Activated T-cell treated with anti-CD3 and anti-CD28 coated beads, Interleukin-2, amount 50 U/mL, for 4 hours (primary cell): ENCODE measurements at places on chromosomes 2 and 18. TPM values are rescaled to one million over a fixed set of nuclear protein-coding genes. Genes with fewer than 3 reads are reported as not detected.

The SLC19A3 gene
- total RNA-seq: not detected

The SEMA4C gene
- 9.7 TPM for total RNA-seq

The SCN2A gene
- total RNA-seq: 0.05 TPM

The VWC2L gene
- total RNA-seq: not detected

The SRD5A2 gene
- total RNA-seq: not detected

The FHL2 gene
- 3.5 TPM for total RNA-seq

The TWIST2 gene
- total RNA-seq: not detected

The SP5 gene
- total RNA-seq: not detected

The TEX44 gene
- not detected for total RNA-seq

The HOXD1 gene
- not detected for total RNA-seq

The ANKRD62 gene
- not detected for total RNA-seq

The NEB gene
- 0.46 TPM for total RNA-seq

The C1GALT1C1L gene
- total RNA-seq: 0.20 TPM

The MOB1A gene
- total RNA-seq: 175 TPM

The ALK gene
- total RNA-seq: not detected

The ASXL3 gene
- total RNA-seq: not detected

The C18orf54 gene
- 2.3 TPM for total RNA-seq

The L3MBTL4 gene
- total RNA-seq: 0.42 TPM

The RNF152 gene
- 0.43 TPM for total RNA-seq

The SLC4A3 gene
- 0.15 TPM for total RNA-seq

The ASB3 gene
- total RNA-seq: 15.9 TPM
